Stimulated activated CD8-positive, alpha-beta memory T cell treated with anti-CD3 and anti-CD28 coated beads, Interleukin-2, amount 100 ng/mL, for 48 hours (primary cell): ENCODE measurements at places on chromosomes 3 and 15.

GRCh38 chr3:172333042-172333377, 115.2 kb downstream of the GHSR start:
- DNase-seq = no peak

DNA sequence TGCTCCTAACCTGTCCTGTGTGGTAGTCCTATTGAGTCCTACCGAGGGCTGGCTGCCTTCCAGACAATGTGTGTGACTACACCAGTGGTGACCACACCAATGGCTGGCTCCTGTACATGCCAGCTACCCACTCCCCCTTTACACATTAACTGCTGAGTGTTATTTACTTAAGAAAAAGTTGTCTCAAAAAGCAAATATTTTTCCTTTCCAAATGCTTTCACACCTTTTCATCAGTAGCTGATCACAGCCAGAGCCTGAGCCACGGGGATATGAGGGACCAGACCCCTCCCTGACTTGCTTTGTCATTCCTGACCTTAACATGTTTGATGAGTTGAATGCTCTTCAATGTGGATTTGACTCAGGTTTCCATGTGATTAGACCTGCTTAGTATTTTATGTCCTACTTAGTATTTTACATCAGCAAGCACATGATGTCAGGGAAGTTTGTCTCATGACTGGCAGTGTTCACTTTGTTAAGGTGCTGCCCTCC, 29.6 kb upstream of the GREM1 start:
- DNase-seq = no peak

- no peak for DNase-seq
These were observed 5.8 kb downstream of the C3orf20 start for GRCh38 chr3:14680716-14681115.

DNA sequence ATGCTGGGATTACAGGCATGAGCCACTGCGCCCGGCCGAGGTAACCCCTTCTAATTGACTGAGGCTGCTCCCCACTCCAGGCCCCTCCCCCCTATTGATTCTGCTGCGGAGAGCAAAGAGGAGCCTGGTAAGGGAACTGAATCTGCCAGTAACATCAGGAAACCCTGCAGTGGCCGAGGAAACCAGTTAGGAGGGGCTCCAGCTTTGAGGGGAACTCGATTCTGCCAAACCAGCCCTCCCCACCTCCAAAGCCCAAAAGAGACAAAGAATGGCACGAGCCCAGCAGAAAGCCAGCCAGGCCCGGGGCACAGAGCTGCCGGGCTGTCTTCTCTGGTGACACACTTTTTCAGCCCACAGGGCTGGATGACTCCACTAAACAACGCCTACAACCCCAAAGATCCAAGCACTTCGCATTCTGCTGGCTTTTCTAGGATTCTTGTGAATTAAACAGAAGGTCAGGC, 15.0 kb upstream of the ACAD9 start:
- no peak for DNase-seq

- DNase-seq = no peak
These were observed 270.5 kb upstream of the ADAMTS9 start for GRCh38 chr3:64958199-64958843.
